ENCODE measurements at places on chromosomes 7 and 10.

- no peak for DNase-seq
Observed at GRCh38 chr7:85748861-85749260, 562.0 kb upstream of the SEMA3D start.

DNA sequence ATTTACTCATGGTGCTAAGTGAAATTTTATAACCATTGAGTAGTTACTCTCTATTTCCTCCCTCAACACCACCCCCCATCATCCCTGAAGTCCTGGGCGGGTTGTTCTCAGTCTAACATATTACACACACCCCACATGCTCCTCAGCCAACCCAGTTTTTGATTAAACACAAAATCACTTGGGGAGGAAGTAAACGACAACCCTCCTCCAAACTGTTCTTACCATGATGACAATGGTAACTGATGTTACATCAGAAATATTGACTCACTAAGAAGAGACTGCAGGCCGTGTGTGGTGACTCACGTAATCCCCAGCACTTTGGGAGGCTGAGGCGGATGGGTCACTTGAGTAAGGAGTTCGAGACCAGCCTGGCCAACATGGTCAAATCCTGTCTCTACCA, 44.2 kb downstream of the RAB11FIP2 start:
- no peak for DNase-seq

DNA sequence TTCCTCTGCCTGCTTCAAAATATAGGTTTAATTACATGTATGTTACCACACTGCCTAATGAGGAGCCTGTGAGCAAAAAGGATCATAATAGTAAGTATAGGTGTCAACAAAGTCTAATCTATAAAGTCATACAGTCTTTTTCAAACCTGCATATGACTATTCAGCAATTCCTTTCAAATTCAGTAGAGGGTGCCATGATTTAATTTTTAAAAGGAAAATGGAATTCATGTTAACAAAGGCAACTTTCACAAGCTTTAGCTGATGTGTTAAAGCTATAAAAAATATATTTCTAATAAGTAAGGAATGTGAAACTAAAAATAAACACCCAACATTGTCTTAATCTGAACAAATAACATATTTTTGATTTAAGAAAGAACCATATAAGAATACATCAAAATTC, 52.1 kb downstream of the MPP7 start:
- DNase-seq = no peak

DNA sequence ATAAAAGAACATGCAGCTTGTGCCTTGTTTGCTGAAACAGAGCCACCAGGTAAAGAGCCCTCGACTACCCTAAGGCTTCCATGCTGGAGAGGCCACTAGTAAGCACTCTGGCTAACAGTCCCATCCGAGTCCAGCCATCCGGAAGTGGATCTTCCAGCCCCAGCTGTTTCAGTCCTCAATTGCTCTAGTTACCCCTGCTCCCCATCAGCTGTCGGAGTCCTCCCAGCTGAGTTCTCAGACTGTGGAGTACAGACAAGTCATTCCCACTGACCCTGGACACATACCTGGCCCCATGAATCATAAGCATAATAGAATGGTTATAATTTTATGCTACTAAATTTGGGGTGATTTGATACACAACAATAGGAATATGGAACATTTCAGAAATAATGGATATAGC, 13.5 kb upstream of the FZD1 start:
- no peak for DNase-seq

- no peak for DNase-seq
Observed at GRCh38 chr10:86346799-86347665, 19.6 kb downstream of the GRID1 start.

- DNase-seq = no peak
Observed at GRCh38 chr7:107068156-107068555, 23.7 kb downstream of the PRKAR2B start.

GRCh38 chr10:92655426-92655825, 34.3 kb upstream of the HHEX start:
- no peak for DNase-seq

- DNase-seq = no peak
Observed at GRCh38 chr7:80393786-80394185, 118.1 kb downstream of the GNAT3 start.

DNA sequence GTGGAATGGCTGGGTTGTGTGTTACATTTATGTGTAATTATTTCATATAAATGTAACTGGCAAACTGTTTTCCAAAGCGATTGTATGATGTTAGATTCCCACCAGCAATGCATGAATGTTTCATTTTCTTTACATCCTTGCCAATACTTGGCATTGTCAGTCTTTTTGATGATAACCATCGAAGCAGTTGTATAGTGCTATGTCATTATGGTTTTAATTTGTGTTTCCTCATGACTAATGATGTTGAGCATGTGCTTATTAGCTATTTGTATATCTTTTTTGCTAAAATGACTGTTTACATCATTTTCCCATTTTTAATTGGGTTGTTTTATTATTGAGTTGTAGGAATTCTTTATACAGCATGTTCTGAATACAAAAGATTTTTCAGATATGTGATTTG, 22.3 kb downstream of the AHCYL2 start:
- DNase-seq = no peak
